ENCODE measurements at places on chromosomes 1 and 21.

DNA sequence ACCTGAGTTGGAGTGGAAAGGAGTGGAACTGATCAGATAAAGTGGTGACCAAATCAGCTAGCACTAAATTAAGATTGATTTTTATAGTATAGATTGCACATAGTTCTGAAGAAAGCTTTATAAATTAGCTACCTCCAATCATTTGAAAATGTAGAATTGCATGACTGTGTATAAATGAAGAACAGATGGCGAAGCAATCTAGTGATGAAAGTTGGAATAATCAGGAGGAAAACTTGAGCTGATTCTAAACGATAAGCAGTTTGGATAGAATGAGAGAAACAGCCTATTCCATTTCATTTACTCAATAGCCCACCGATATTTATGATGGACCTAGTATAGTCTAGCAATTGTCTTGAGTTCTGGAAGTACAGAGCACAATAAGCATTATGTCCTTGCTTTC is 661.5 kb downstream of the PLA2G4A start:
- no peak for DNase-seq

DNA sequence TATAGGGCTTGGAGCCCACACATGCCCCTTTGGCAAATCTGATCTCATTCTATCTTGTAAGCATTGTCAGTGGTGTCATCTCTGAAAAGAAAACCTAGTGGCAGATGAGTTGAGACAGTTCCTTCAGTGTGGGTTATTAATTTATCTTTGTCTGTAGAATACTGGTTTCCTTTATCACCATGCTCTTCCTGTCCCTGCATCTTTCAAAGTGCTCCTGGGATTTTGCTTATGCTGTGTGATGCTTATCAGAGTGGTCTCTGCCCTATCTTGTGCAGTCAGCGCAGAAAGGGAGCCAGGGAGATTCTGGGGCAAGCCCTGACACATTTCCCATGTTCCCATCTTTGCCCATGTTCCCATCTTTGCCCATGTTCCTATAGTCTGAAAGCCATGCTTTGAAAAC is 402.9 kb downstream of the RWDD3 start:
- DNase-seq = no peak

- DNase-seq = no peak
Measured at GRCh38 chr1:109249654-109250401, 489 bp downstream of the CELSR2 start.

DNA sequence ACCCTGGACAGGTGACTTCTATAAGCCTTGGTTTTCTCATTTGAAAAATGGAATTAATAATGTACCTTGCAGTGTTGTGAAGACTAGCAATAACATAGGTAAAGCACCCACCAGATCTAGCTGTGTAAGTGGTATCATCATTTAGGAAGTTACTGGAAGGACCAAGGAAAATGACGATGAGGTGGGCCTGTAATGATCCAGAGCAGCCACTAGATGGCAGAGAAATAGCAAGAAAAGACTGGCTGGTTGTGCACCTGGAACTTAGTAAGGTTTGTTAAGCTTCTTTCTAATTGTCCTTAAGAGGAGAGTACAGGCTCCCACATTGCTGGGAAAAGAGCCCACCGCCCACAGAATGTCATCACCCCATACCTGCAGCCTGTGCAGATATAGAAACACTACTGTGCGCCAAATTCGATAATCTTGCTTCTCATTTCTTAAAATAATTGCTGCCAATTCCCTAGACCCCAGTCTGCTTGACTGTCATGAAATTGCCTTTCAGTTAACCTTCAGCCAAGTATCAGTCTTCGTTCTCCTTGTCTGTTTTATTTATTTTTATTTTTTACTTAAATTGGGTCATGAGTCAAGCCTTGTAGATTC is 37.2 kb downstream of the WNT4 start:
- DNase-seq = no peak

GRCh38 chr21:16608209-16608830 is 878.5 kb downstream of the USP25 start:
- no peak for DNase-seq

GRCh38 chr21:38561205-38561604 is 62.9 kb upstream of the ERG start:
- DNase-seq = no peak

DNA sequence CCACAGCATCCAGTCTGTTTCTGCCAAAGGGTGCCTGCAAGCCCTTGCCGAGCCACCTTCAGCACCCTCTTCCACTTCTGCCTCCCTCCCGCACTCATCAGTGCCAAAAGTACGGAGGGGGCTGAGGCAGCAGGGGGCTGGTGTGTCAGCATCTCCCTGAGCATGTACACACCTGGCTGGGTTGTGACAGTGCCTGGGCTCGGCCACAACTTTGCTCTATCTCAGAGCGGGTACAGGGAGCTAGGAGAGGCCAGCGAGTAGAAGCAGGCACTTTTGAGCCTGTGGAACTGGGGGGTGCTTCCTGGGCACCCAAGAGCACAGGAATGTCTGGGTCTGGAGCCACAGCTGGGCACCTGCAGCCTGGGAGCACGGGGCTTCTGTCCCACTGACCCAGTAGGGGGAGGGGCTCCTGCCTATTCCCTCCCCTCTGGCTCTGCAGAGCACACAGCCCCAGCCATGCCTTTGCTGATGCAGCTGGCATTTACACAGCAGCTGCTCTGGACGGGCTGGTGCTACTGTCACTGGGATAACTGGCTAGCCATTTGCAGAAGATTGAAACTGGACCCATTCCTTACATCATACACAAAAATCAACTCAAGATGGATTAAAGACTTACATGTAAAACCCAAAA is 319.8 kb upstream of the RRP15 start:
- no peak for DNase-seq

GRCh38 chr1:227921461-227922185 is 26.1 kb downstream of the WNT9A start:
- no peak for DNase-seq

DNA sequence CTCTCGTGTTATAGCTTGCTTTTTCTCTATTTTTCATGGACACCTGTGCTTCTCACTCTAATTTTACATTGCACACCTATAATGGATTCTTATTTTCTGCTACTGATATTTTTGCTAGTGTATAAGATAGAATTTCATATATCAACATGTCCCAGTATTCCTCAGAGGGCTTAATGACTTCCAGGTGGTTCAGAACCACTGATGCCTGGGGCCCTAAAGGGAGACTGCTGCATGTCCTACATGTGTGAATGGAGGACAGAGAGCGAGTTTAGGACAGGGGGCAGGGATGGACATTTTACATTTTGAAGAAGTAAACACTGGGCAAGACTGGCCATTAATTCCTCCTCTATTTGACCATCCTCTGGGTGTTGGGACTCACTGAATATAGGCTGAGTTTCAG is 100.6 kb downstream of the DISC1 start:
- peak; percentile 37 for DNase-seq

DNA sequence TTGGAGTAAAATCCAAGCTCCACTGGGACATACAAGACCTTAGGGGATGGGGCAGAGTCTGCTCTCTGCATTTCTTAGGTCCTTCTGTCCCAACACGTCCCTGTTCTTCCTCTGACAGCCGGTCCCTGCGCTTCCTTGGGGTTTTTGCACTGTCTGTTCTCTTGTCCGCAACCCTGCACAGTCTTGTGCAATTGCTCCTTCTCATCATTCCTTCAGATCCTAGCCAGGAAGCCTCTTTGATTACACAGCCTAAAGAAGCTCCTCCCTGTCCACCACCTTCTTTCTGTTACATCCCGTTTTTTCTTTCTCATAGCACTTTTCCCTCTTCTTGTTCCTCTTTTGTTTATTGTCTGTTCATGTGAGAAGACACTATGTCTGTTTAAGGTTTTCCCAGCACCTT is 19.9 kb downstream of the ACOT11 start:
- DNase-seq = no peak

DNA sequence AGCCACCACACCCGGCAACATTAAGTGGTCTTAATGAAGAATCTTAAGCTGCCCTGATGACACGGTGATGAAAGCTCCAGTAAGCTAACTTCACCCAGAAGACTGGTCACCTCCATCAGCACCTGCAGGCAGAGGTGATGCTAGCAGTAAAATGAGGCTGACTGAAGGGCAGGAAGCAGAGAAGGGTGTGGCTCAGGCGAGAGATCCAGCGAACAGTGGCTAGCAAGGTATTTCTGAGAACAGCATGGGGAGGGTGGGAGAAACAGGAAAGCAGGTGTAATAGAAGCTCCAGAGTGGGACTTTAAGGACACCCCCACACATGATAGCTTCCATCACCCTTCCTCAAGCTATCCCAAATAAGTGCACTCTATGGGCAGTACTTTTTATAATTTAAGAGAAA is 15.9 kb upstream of the DISP1 start:
- DNase-seq = no peak

DNA sequence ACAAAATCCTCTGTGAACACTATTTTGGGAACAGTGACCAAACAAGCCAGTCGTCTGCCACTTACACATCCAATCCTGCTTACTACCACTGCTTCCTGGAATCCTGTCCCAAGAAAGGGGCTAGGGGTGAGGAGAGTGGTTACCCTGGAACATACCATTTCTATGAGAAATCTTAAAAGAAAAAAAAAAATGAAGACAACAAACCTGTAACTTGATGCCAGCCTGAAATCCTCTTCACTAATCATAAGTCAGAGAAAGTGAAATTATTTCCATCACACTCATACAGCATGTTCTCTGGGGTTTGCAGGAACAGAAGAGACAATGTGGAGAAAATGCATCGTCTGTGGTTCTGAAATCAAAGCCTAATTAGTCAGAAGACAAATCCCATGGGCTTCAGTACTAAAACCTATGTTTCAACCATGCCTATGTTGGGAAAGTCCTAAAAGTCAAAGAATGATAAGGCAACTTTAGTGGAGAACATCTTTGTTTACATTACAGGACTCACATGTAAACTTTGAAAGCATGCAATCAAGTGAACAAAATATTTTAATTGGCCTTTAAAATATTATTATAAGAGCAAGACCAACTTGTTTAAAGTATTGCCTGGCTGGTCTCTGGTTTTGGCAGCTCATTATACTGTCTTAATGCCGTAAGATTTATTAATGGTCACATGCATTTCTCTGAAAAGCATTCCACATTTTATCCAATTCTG is 220.7 kb downstream of the LTN1 start:
- DNase-seq = no peak

- DNase-seq = no peak
Measured at GRCh38 chr21:31872072-31872451, 758 bp upstream of the HUNK start.

GRCh38 chr1:60103186-60103585 is 29.6 kb upstream of the C1orf87 start:
- DNase-seq = no peak

DNA sequence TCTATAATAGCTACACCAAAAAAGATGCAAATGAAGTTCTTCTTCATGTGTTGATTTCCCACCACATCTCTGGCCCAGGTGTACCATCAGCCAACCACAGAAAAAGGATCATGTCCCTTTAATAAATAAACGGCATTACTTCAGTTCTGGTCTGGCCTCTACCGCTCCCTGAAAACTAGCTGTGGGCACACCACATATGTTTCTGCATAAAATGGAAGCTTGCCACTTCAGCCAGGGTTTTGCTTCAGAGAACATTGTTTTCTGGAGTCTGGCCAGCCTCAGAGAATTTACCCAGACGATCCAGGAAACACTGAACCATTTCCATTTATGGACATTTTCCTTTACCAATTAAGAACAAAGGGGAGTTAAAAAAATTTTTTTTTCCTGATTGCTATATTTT is 5.8 kb upstream of the LAMC2 start:
- DNase-seq = no peak

DNA sequence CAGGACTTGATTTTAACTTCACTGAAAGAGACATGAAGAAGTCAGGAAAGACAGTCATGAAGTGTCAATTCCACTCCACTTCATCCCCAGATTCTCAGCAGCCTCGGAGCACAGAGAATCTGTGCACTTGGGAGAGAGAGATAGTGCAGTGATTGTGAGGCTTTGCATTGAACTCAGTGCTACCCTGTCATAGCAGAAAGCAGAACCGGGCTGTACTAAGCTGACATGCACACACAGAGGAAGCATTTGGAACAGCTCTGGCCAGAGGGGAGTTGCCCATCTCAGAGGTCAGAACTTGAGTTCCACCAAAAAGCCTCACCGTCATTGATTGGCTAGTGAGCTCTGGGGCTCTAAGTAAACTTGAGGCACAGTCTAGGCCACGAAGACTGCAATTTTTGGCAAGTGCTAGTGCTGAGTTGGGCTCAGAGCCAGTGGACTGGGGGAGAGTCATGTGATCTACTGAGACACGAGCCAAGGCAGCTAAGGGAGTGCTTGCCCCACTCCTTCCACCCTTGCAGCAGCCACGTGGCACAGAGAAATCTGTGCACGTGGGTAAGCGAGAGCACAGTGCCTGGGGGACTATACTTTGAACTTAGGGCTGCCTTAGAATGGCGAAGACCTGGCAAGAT is 810.2 kb upstream of the ADAMTS5 start:
- no peak for DNase-seq

DNA sequence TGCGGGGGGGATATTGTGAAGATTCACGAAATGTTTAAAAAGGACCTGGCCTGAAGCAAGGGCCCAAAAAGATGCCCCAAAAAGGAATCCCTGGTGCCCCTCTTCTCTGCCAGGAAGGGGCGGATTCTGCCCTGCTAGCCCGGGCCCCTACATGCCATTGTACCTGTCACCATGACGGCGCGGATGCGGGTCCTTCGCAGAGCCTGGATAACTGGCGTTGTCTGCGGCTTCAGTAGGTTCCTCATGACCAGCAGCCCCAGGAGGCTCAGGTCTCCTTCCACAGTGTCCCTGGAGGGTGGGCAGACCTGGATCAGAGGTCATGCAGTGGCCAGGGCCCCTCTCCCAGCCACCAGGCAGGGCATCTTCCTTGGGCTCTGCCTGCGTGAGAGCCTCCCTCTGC is 11.2 kb upstream of the MFAP2 start:
- no peak for DNase-seq

DNA sequence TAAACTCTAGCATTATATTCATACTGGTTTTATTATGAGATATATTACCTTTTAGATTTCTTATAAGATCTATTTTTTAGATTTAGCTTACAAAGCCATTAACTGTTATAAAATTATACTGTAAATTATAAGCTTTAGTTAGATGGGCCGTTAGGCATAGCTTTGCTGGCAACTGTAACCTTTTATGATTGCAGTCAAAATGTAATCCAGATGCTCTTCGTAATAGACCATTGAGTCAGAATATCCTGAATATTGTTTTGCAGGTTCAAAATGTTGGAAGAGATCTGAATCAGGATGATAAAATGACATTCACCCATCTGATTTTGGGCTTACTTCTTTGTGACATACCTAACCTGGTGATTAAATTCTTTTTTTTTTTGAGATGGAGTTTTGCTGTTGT is 20.9 kb downstream of the ITSN1 start:
- DNase-seq = no peak

DNA sequence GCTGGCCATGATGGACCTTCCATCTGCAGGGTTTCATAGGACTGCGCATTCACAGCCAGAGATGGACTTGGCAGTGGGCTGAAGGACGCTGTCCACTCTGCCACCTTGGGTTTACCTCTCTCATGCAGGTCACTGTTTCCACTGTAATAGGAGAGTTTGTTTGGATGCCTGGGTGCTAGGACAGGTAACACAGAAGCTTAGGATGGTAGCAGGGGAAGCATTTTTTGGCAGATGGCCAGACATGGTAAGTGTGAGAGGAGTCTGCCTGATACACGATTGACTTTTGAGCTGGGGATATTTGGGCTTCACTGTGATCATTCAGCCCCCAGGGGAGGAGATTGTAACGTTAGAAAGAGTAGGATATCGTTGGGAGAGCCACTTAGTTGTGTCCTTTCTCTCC is 11.8 kb downstream of the PSEN2 start:
- no peak for DNase-seq

- no peak for DNase-seq
Measured at GRCh38 chr1:178092878-178093493, 918 bp upstream of the RASAL2 start.

- DNase-seq = no peak
Measured at GRCh38 chr21:38244885-38245869, 11.6 kb upstream of the KCNJ15 start.

All from esophagus muscularis mucosa (tissue), 4 donors.